Hindlimb muscle (tissue), 1 donor: ENCODE measurements at places on chromosomes 3 and 15. TPM values are rescaled to one million over a fixed set of nuclear protein-coding genes. Genes with fewer than 3 reads are reported as not detected.

Gene A4GNT
- not detected for polyA plus RNA-seq

Gene GOLGA6D
- polyA plus RNA-seq, result 0.25 TPM

Gene CHRFAM7A
- polyA plus RNA-seq, result 2.1 TPM

Gene SMAD6
- 7.5 TPM for polyA plus RNA-seq

Gene RBP2
- not detected for polyA plus RNA-seq

Gene PCLAF
- polyA plus RNA-seq, result 25.9 TPM

Gene KLHL18
- polyA plus RNA-seq, result 14.7 TPM

Gene GOLGA6A
- polyA plus RNA-seq, result 0.08 TPM

Gene SAMMSON
- not detected for polyA plus RNA-seq
